ENCODE measurements at places on chromosomes 11 and 22.

DNA sequence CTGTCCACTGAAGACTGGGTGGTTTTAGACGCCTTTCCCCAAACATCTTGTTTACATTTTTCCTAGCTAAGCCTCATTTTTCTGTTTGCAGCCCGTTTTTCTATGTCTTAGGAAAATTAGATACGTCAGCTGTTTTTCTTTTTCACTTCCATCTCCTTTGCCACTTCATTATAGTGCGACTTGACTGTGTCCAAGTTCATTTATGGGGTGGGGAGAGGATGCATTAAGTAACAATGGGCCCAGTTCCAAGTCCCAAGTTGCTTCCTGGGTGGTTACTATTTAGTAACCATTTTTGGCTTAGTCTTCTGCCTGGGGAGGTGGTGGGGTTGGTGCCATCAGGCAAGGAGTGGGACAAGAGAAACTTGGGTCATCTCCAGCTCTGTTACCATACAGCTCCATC lies 83.0 kb downstream of the TRAF6 start:
- DNase-seq = no peak

GRCh38 chr11:44178381-44178780 lies 82.9 kb downstream of the EXT2 start:
- no peak for DNase-seq

DNA sequence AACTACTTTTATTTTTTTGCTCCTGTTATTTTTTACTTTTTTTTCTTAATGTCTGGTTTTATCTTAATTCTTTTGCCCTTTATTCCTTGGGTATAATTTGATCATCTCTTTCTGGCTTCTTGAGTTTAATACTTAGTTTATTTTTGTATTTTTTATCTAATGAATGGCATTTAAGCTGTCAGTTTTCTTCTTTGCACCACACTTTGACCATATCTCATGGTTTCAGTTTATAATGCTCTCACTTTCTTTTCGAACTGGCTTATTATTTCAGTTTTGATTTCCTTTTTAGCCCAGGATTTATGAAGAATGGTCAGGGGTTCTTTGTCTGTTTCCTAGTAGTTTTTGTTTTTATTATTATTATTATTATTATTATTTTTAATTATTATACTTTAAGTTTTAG lies 48.3 kb downstream of the QSER1 start:
- peak; percentile 45 for DNase-seq

DNA sequence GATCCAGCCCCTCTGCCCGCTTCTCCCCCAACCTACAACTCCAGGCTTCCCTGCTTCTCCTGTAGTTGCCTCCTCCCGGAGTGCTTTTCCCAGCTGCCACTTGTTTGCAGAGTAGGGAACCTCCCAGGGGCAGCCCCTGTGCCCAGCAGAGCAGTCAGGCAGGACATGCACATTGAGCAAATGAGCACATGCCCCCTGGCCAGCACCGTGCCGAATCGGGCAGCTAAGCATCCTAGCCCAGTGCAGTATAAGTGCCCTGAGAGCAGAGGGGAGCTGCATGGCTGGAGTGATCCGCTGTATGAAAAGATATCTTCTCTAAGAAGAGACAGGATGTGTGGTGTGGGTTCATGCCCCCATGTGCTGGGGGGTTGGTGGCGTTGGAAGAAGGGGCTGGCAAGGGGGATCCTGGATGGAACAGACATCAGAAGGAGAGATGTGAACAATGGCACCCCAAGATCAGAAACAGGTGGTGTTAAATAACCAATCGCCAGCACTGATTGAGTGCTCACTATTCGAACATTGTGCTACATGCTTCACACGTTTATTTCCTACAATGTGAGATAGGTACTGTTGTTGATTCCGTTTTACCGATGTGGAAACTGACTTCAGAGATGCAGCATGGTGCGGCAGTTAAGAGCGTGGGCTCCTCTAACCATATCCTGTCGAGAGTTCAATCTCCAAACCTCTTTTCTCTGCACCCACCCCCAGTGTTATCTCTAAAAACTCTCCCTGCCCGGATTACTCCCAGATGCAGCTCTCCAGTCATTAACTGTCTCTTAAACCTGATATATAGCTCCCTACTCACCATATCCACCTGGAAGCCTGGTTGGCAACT lies 1.2 kb downstream of the AIP start:
- no peak for DNase-seq

- no peak for DNase-seq
These were observed 31.6 kb downstream of the GUCY1A2 start for GRCh38 chr11:106986673-106987072.

DNA sequence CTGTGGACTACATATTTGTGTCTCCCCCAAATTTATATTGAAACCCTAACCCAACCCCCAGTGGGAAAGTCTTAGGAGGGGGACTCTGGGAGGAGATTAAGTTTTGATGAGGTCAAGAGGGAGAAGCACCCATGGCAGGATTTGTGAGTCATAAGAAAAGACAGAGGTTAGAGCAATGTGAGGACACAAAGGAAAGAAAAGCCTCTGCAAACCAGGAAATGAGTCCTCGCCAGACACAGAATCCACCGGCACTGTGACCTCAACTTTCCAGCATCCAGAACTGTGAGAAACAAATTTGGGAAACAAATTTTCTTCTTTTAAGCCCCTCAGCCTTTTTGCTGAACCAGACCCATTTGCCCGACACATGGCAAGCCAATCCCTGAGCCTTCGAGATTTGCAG lies 397.0 kb downstream of the NTM start:
- no peak for DNase-seq

- DNase-seq = peak; percentile 12
These were observed 9.8 kb downstream of the PDHX start for GRCh38 chr11:34926101-34926830.

DNA sequence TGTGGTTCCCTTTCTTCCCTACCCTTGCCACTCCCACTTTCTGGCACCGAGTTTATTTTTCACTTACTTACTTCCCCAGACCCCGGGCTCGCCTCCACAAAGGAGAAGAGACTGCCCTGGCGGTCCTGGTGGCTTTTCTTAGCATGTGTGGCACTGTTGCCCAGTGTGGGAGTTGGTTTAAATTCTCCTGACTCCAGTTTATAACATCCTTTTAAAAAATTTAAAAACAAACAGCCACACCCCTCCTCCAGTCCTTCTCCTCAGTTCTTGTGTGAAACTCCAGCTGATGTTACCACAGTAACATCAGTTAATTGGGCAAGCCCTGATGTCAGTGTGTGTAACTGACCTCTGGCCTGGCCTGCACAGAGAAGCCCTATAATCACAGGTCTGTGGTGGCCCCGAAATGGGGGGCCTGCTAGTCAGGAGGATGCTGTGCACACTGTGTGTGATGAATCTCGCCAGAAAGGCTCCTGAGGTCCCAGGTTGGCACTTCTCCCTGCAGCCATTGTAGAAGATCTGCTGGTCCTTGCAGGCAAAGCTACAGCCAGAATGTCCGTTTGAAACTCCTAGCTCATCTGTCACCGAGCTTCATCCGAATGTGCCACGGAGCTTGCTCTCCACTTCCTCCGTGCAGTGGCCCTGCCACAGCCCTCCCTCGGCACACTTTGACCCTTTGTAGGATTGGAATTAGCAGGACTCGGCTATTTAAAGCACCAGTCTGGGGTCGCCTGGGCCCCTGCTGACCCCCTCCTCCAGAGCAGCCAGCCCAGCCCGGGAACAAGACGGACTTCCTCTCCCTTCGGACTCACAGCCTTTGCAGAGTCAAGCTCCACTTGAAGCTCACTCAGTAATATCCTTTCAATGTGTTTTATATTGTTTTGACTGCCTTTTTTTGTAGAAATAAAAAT lies 7.6 kb downstream of the YDJC start:
- no peak for DNase-seq

- no peak for DNase-seq
These were observed 2.6 kb downstream of the MRGPRF start for GRCh38 chr11:69010361-69010891.

- no peak for DNase-seq
These were observed 302.7 kb downstream of the DDX10 start for GRCh38 chr11:108967571-108967970.

- DNase-seq = no peak
These were observed 43.8 kb upstream of the LYVE1 start for GRCh38 chr11:10611979-10612862.

DNA sequence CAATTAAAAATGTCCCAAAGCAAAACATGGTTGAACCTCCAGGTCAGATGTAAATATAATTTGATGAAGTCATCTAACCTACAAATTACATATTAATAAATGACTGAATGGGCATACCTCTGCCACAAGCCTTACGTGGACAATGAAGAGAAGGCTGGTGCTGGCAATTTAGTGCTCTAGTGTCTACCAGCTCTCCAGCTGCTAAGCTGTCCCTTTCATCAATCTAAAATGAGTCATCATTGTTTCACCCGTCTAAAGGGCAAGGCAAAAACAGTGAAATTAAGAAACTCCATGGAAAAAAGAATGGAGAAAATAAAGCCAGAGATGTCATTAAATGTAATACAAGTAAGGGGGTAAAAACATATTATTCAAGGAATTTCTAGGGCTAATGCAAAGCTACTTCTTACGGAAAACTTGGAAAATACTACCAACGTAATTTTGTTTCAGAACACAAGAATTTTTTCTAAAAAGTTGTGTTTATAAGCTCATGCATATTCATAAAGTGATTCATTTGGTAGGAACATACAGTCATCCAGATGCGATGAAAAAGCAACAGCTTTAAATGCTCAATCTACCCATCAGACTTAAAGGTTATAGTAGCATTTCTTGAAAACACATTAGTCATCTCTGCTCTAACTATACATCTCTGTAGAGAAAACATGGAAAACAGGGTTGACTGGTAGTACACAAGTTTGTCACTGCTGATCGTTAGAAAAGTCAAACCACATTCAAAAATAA lies 71.5 kb downstream of the SIK3 start:
- DNase-seq = no peak

DNA sequence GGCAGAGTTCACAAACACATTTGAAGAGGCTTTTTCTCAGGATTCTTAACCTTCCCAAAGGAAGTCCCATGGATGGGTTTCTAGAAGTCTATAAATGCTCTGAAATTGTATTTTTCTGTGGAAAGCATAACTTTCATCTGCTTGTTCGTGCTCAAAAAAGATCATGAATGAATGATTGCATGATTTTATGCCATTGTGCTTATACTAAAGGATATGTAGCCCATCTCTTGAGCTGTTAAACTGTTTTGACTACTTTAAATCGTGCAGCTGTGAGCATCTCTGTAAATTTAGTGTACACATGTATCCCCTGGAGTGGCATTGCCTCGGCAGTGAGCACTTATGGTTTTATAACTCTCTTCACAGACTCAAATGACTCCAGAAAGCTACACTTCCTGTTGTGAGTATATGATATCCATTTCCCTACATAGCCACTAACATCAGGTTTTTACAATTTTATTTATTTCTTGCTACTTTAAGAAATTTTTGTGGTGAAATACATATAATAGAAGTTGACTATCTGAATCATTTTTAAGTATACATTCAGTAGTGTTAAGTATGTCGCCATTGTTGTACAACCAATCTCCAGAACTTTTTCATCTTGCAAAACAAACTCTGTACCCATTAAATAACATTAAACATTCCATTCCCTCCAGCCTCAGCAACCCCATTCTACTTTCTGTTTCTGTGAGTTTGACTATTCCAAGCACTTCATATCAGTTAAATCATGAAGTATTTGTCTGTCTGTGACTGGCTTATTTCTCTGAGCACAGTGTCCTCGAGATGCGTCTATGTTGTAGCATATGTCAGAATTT lies 8.0 kb downstream of the NEAT1 start:
- DNase-seq = no peak

DNA sequence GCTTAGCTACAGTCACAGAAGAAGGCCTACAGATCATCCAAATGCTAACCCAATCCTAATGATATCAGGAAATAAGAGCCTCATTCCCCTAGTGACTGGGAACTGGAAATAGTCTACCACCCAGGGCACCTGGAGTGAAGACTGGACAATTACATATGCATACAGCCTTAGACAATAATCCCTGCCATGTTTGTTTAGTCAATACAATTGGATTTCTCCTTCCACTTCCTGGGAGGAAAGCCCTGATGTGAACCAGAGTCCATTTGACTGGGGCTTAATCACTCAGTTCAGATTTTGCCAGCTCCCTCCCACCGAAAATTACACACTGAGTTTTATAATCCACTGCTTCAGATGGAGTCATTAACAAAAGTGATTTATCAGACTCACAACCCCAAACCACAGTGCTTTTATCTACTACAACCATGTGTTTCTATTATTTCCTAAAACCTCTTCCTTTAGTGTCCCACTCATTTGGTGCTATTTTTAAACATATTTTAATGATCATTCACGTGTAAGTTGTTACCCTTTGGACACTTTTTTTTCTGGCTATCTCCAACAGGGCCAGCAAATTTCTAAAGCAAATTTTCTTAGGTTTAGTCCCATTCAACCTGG lies 29.9 kb downstream of the CWF19L2 start:
- DNase-seq = no peak

GRCh38 chr11:29162491-29162890 lies 854.3 kb downstream of the KCNA4 start:
- DNase-seq = no peak

DNA sequence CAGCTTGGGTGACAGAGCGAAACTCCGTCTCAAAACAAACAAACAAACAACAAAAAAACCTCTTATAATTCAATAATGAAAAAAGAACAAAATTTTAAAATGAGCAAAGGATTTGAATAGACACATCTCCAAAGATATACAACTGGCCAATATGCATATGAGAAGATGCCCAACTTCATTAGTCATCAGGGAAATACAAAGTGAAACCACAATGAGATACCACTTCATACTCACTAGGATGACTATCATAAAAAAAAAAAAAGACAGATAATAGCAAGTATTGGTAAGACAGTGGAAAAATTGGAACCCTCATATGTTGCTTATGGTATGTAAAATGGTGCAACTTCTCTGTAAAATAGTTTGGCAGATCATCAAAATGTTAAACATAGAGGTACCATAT lies 28.7 kb upstream of the BARX2 start:
- DNase-seq = no peak

- DNase-seq = no peak
These were observed 46.4 kb upstream of the CD82 start for GRCh38 chr11:44518968-44519550.

DNA sequence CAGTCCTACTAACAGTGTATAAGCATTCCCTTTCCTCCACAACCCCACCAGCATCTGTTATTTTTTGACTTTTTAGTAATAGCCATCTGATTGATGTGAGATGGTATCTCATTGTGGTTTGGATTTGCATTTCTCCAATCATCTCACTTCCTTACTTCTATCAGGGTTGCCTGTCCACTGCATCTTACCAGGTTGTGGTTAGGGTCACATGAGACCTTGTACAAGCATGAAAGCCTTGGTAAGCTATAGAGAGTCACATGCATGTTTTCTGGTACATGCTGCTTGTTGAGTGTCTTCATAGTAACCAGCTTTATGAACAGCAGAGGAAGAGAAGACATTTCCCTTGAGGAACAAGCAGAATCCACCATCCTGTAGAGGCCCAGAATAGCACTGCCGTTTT lies 102.9 kb upstream of the PAX6 start:
- DNase-seq = no peak
